ENCODE measurements at places on chromosomes 7 and 10.

- no peak for DNase-seq
Observed at GRCh38 chr10:23918090-23918723, 290.7 kb upstream of the KIAA1217 start.

GRCh38 chr7:1233333-1234048 is 819 bp downstream of the UNCX start:
- no peak for DNase-seq

- no peak for DNase-seq
Observed at GRCh38 chr10:114571316-114571999, 86.6 kb downstream of the ABLIM1 start.

DNA sequence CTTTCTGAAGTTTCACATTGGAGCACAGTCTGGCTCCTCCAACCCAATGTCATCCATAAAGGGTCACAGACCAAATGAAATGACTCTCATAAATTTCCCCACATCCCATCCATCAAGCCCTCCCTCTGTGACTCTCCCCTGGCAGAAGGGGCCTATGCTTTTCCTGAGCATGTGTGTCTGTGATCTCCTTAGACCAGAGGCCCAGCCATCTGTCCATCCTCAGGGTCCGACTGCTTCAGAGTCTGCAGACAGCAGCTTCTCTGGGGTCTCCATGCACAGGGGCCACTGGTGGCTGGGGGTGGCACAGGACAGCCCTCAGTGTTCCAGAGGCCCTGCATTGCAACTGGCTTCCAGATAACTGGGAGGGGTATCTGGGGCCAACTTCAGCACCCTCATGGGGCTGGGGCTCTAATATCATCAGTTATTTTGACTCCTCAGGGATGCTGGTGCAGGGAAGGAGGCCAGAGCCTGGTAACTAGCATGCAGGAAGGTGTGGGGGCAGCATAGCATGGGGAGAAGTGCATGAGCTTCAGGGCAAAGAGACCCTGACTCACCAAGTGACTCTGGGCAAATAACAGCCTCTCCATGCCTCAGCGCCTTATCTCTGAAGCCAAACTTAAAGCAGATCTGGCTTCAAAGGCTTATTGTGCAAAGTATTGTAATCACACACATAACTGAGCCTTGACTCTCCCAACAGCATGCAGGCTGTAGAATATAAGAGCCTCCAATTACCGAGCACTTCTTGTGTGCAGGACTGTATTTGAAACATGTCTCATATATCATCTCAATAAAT is 266.9 kb downstream of the GRID1 start:
- DNase-seq, result no peak

- DNase-seq, result no peak
Observed at GRCh38 chr10:129968853-129969183, 4.7 kb upstream of the EBF3 start.

DNA sequence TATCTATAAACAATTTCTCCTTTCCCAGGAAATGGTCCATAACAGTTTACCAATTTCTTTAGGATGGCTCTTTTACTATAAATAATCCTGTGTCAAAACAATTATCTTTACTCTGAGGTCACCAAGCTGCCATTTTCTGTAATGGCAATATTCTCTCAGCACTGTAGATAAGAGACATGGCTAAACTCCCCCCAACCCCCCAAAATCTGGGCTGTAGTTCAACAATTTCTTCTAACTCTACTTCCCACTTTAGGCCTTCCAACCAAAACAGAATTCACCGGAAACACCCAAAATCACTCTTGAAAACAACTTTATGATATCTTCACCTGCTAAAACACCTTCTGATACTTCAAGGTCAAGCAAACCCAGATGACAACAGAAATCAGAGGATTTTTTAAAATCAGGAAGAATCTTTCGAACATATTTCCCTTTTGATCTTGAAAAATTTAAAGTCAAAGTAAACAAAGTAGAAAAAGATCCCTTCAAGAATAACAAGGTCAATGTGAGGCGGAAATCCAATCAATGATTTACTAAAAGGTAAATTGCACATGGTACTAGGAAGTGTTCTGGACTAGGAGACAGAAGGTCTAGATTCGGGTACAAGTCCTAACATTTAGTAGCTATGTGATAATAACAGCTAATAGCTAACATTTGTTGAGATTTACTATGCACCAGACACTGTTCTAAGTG is 176.8 kb downstream of the CPEB3 start:
- no peak for DNase-seq

- no peak for DNase-seq
Observed at GRCh38 chr7:151940048-151940811, 16.0 kb upstream of the GALNTL5 start.

- DNase-seq, result no peak
Observed at GRCh38 chr7:13091974-13092707, 404.7 kb downstream of the ARL4A start.

- DNase-seq, result no peak
Observed at GRCh38 chr10:120989279-120989678, 138.1 kb downstream of the WDR11 start.

DNA sequence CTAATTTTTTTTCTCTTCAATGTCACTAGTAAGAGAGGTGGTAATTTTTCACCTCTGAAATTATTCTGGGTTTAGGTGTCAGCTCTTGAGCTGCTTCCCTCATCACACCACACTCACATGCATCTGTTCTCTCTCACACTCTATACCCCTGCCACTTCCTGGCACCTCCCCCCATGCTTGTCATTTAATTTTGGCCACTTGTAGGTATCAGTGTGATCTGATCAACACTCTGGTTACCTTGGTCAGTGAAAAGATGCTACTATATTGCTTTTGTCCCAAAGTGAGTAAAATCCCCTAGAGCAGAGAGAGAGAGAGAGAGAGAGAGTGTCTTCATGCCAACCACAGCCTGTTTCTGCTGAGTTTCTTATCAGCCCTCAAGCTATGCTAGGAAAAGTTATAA is 42.5 kb downstream of the STK17A start:
- no peak for DNase-seq

DNA sequence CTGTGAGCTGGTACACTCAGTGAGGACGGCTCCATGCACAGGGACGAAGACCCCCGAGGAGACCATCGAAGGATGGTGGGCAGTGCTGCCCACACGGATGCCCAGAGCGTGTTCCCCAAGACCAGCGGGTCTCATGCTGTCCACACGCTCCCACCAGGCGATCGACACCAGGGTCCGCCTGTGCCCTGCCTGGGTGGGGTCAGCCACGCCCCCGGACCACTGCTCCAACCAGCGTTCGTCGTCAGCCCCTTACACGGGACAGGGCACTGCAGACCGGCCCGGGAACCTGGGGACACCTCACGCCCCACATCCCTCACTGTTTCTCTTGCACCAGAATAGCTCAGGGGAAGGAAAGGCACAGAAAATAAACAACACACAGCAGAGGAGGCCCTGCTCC is 223.5 kb downstream of the DNAJB6 start:
- no peak for DNase-seq

Measured in stimulated activated CD4-positive, alpha-beta T cell treated with anti-CD3 and anti-CD28 coated beads, TNF-alpha, amount 100 ng/mL, for 24 hours (primary cell).